ENCODE measurements at places on chromosomes 12 and 14.

DNA sequence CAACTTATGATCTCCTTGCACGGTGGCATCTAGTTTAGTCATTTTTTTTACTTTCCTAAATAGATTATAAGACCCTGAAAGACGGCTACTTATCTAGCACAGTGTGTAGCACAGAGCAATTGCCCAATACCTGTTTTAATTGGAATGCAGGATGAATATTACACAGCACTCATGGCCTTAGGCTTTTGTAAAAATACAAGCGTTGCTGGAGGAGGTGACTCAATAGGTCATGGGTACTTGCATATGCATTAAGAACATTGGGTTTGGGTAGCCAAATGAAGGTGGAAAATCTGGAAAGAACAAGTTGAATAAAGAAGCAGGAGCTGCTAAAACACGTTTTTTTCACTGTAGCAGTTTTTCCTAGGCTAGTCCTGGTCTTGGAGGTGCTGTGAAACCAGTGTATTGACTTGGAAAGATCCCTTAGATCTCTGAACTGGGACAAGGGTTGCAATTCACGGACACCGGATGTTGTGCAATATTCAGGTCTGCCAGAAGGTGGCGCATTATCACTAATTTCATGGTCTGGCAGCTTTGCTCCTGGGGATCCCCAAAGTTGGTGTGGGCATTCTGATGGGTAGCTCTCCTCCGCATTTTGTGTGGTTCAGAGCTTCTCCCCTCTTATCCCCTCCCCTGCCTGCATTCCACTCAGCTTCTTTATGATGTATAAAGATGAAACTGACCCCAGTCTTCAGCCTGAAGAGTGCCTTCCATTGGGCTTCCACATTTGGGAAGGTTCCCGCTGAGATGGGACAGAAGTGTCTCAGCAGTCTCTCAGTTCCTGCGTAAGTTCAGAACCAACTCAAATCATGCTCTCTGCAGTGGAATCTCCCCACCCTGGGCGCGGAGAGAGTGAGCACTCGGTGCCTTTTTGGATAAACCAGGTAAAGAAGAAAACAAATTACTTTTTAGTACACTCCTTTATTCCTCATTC is 278.3 kb downstream of the NRXN3 start:
- DNase-seq = no peak

GRCh38 chr12:117986705-117987469 is 18.1 kb upstream of the KSR2 start:
- DNase-seq = no peak

DNA sequence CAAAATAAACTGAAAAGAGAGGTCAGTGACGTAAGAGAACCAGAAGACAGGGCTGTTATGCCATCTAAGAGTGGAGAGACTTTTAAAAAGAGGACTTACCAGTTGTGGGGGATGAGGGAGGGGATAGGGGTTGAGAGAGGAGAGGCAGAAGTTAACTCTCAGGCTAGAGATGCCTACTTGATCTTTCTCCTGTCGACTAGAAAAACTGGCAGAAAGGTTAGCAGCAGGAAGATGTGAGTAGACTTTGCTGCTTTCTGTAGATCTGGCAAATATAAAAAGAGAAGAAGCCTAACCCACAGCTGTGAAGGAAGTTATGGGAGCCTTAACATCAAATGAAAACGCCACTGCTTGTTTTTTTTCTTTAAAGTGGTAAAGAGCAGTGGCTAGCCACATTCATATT is 10.7 kb downstream of the CREBL2 start:
- DNase-seq = no peak

DNA sequence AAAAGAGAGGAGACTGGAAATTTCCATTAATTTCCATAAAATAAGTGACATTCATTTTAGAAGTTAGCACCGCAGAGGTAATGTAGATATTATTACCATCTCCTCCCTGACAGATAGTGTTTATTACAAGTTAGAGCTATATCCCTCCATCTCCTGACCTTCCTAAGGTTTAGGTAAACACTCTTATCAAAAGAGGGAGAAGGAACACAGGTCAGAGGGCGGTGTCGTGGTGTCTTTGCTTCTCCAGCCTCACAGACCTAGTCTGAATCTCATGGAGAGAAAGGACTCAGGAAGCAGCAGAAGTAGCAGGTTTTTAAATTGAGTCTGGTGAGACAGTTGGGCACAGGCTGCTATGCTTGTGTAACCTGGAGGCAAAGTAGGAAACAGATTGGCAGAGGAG is 11.5 kb upstream of the POC1B start:
- DNase-seq = no peak

GRCh38 chr14:90781344-90781761 is 34.9 kb downstream of the TTC7B start:
- no peak for DNase-seq

- no peak for DNase-seq
Observed at GRCh38 chr12:53836119-53836655, 84.4 kb upstream of the CISTR start.

DNA sequence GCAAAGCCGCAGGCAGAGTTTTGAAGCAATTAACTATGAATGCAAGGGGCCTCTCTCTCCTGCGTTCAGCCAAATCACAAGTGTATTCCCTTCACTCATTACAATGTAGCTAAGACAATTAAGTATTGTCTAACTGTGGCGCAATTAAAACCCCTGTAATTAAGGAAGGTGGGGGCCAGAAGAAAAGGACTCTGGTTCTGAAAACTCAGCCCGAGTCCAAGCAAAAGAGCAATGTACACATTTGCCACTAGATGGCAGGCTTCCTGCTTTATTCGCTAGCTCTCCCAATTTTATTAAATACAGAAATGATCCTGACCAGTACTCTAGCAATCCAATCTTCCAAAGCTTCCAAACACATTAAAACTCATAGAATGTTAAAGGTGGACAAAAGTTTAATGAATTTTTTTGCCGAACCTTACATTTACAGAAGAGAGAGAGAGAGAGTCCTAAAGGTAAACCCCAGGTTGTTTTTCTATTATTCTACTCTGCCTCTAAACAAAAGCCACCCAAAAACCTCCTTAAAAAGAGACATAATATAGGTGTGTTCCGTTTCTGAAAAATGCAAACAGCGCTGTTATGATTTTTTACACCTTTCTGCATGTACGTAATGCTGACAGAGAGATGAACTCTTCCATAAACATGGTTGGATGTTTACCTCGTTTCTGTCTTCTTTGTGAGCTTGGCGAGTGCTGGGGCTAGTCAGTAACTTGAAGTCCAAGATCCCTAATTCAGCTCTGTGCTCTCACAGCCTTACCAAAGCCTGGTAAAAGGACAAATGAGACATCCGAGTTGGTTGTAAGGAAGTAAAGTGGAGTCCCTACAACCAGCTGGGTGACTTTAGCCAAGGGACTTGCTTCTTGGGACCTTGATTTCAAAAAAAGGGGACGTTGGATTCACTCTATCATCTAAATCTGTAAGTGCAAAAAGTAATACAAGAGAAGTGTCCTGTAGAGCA is 50.9 kb upstream of the VASH1 start:
- no peak for DNase-seq

DNA sequence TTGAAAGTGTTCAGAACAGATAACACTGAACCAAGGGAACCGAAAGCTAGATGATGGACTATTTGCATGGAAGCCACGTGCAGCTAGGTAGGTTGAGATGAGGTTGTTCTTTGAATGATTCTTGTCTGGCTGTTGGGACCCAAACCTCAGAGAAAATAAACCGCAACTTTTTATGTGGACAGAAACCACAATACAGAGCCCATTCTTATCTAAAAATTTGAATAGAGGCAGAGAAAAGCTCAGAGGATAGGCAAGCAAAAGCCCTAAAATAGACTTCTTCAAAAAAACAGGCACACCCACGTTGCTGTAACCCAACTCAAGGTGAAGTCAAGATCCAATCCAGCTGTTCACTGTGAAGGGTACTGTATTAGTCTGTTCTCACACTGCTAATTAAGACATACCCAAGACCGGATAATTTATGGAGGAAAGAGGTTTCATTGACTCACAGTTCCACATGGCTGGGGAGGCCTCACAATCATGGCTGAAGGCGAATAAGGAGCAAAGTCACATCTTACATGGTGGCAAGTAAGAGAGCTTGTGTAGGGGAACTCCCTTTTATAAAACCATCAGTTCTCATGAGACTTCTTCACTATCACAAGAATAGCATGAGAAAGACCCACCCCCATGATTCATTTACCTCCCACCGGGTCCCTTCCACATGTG is 353.8 kb downstream of the AACS start:
- DNase-seq = no peak

GRCh38 chr14:92596331-92596907 is 82.8 kb downstream of the RIN3 start:
- DNase-seq = no peak

GRCh38 chr14:106317593-106317992 is 791.2 kb downstream of the TMEM121 start:
- DNase-seq = no peak

DNA sequence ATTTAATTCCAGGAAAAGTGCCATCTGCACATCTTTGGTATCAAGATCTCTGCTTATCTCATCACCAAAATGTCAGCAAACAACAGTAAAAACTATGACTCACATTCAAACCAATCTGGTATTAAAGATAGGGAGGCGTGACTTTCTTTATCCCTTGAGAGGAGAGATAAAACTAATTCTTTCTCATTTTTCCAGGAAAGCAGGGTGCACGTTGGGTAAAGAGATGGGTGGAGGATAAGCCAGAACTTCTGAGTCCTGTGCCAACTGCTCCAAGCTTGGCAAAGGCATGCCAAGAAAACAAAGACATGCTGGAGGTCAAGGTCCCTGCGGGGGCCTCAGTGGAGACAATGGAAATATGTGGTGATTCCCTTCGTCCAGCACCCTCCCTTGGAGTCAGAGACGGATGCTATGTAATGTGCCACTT is 225.8 kb upstream of the PLXNC1 start:
- no peak for DNase-seq

- no peak for DNase-seq
Observed at GRCh38 chr14:71143381-71144290, 236.4 kb downstream of the PCNX1 start.

DNA sequence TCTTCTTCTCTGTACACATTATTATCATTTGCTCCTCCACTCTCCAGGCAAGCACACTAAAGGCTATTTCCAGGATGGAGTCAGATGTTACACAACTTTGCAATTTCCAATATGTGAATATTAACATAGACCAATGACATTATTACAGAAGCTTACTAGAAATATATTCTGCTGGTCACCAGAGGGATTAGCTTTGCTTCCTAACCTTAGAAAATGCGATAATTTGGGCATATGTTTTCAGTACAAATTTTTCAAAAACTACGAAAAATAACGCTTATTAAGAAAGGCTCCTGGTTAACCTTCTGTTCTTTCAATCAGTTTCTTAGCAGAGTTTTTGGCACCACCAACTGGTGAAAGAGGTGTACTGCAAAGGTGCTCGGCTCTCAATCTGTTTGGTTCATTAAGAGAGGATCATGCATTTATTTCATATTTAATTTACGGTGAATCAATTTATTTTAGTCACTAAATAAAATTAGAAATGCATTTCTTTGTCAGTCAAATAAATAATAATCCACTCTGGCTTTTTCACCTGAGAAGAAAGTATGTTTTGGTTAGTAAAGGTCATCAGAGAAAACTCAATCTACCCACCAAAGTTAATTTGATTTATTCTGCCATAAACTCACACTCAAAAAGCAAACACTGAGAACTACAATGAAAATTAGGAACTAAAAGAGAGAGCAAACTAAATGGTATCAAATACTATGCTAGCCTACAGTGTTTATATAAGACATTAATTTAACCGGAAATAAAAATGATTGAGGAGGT is 39.2 kb downstream of the EFCAB11 start:
- peak; percentile 3 for DNase-seq

- DNase-seq = no peak
Observed at GRCh38 chr12:28780096-28780495, 369.0 kb upstream of the FAR2 start.

GRCh38 chr12:1791104-1791841 is 29.1 kb upstream of the LRTM2 start:
- DNase-seq = peak; percentile 36

DNA sequence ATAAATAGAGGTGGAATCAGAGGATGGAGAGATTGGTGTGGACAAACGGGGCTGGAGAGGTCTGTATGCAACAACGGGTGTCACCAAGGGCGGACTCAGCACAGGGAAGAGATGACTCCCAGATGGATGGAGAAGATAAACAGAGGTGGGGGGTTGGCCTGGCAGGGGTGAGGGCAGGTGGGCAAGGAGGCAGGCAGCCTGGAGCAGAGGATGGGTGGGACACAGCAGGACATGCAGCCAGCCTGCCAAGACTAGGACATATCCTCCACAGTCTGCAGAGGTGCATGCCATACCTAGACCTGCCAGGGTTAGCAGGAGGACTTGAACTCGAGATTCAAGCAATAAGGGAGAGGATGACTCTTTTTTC is 56.2 kb downstream of the TTC7B start:
- no peak for DNase-seq

GRCh38 chr12:132774646-132775275 is 13.1 kb upstream of the ANKLE2 start:
- DNase-seq = no peak

DNA sequence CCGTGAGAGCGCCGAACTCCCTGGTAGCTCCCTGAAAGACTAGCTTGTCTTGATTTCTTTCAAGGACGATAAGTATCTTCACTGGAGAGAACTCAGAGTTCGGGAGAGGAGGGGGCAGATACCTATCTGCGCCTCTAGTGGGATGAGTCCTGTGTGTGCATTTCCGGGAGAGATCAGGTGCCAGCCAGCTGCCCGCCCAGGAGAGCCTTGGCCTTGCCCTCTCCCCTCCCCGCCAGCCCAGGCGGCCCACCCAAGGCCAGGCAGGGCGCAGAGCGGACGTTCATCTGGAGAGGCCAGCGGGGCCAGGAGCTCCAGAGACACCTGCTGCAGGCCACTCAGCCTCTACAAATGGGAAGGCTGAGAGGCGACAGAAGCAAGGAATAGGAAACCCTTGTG is 1.0 kb downstream of the CD9 start:
- no peak for DNase-seq

DNA sequence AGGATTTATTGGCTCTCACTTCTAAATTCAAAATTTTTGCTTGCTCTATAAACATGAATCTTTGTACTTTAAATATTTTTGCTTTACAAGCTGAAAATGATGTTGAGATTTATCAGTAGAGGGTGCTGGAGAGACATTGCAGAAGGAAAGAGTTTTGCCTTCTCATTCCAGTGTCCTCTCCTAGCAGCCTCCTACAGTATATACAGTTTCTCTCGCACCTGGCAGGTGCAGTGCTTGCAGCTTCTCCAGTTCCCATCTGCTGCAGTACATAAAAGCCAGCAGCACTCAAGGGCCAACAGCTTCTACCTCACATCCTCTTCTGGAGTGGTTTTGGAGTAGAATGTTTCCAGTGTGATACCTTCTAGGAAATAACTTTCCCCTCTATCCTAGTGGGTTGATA is 601.8 kb upstream of the ATXN7L3B start:
- DNase-seq = no peak

DNA sequence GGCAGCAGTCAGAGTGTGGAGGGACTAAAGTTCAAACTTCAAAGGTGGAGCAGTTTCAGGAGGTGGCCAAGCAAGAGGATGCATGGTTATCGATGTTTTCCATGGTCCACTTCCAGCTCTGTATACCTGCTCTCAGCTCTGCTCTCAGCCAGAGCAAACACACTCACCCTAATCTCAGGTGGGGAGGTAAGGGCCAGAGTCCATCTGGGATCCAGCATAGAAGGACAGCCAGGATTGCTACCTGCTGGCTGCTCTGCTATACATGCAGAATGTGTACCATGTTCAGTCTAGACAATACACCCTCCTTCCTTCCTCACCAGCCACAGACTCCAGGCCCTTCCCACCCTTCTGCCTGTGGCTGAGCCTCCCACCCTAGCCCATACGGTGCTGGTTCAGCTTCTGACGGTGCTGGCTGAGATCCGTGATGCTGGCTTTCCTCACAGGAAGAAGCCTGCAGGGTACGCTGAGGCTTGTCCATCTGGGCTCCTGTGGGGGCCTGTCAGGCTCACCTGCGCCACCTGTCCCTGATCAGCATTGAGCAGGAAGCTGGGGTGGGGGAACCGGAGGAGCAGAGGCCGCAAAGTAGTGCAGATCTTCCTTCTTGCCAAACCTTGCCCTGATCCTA is 2.4 kb downstream of the CBLN3 start:
- DNase-seq = peak; percentile 18

Data from activated naive CD4-positive, alpha-beta T cell (primary cell).